ENCODE measurements at places on chromosomes 3 and 15.

DNA sequence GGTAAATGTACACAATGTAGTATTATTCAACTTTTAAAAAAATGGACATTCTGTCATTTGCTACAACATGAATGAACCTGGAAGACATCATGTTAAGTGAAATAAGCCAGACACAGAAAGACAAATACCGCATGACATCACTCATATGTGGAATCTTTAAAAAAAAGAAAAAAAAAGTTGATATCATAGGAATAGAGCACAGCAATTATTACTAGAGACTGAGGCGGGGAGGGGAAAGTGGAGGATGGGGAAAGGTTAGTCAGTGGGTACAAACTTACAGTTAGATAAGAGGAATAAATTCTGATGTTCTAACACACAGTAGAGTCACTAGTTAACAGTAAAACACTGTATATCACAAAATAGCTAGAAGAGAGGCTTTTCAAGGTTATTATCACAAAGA is 22.2 kb downstream of the RYK start:
- DNase-seq, result no peak

DNA sequence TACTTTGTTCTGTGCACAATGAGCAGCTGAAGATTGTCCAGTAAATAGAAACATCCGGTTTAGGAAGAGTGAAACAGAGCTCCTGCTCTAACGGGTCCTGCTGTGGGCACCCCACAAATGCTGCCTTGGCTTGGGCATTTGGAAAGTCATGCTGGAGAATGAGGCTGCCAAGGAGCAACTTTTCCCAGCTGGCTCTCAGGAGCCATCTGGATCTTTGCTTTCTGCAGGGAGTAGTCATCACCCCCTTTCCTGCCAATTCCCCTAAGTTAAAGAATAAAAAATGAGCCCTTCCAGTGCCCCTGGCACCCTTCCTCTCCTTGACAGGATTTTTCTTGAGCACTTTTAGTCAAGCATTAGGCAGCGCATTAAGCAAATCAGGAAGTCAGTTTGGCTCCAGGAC is 90.0 kb downstream of the FAM43A start:
- no peak for DNase-seq

DNA sequence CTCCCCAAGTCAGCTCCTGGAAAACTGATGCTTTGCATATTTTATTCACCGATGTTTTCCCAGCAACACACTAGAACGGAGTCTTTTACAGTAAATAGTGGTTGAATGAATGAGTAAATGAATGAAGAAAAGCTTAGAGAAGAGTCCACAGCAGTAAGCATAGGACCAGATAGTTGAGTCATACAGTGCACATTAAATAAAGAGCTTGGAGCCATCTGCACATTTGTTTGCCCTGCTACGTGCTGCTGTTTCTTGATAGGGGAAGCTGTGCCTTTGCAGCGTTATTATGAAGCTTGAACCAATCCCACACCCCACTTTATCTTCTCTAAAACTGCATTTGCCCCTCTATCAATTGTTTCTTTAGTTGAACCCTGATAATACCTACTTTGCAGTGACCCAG is 1.2 kb downstream of the FAM98B start:
- DNase-seq, result no peak

DNA sequence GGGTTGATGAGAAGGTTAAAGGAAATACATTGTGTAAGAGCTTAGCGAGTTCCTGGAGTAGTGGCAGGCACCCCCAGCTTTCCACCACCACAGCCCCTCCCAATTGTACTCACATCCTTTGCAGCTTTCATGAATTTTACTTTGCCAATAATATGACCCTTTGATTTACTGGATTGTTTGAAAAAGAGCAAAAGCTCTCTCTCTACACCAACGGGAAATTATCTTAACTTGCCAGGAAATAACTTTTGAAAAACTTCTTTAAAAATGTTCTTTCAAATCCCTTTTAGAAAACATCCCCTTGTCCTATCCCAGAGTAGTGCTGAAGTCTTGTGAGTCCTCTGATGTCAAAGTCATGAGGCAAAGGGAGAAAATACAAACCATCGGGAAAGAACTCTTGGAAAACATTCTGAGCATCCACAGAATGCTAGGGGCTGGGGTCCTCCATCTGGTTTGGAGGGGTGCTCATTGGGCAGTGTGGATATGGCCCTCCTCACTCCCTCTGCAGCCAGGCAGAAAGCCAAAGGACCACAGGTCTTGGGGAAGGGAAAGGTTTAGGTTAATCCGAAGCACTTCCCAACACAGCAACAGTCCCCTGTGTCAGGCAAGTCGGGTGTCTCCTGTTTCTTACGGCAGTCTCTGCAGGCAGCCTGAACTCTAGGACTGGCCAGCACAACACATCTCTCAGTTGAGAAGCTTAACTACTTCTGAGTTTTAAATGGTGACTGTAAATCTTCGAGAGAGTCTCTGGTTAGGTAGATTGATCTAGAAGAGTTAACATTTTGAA is 36.5 kb downstream of the BOC start:
- no peak for DNase-seq

GRCh38 chr3:145197051-145197820 is 963.7 kb downstream of the PLOD2 start:
- DNase-seq, result no peak

- DNase-seq, result no peak
These were observed 312.5 kb downstream of the SHQ1 start for GRCh38 chr3:72535772-72536171.

GRCh38 chr3:5799398-5799797 is 611.9 kb downstream of the EDEM1 start:
- no peak for DNase-seq

- no peak for DNase-seq
These were observed 28.8 kb downstream of the CDIN1 start for GRCh38 chr15:36608180-36608579.

- DNase-seq, result no peak
These were observed 17.5 kb downstream of the AQR start for GRCh38 chr15:34951993-34952392.

GRCh38 chr3:20083253-20083652 is 43.0 kb downstream of the KAT2B start:
- no peak for DNase-seq

DNA sequence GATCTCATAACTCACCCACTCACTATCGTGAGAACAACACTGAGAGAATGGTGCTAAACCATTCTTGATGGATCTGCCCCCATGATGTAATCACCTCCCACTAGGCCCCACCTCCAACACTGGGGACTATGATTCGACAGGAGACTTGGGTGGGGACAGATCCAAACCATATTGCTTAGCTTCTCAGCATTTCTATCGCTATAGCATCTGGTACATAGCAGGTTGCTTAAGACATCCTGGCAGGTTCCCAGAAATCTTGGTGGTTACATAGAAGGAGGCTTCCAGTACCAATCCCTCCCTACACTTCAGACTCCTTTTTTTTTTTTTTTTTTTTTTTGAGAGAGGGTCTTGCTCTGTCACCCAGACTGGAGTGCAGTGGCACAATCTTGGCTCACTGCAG is 487.8 kb downstream of the EDEM1 start:
- no peak for DNase-seq

DNA sequence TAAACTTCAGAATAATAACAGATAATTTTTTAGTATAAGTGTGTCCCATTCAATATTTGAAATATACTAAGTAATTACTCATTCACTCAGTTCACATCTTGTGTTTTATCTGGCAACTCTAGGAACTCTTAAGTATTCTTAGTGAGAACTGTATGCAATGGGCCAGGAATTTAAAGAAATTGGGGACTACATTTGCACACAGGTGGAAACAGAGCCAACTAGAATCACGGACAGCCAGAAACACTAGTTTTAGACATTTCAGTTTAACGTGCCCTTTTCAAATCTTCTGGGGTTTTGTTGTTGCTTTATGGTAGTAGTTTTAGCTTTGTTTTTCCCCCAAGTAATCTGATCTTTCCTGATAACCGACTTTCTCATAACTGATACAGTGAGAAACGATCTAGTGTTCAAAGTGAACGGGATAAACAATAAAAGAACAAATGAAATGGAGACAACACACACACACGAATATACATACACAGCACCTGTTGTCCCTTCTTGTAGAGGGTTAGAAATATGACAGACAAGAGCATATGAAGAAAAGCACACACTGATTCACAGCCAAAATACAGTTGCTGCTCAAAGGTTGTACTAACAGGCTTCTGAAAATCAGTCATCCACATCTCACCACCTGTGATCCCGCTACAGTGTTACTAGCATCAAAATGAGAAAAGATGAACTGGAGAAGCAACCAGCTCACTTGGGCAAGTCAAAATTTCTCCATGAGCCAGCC is 167.0 kb downstream of the FMN1 start:
- no peak for DNase-seq

- no peak for DNase-seq
These were observed 60.6 kb downstream of the FGD5 start for GRCh38 chr3:14879211-14879874.

GRCh38 chr15:48630245-48630644 is 15.3 kb downstream of the FBN1 start:
- DNase-seq, result no peak

DNA sequence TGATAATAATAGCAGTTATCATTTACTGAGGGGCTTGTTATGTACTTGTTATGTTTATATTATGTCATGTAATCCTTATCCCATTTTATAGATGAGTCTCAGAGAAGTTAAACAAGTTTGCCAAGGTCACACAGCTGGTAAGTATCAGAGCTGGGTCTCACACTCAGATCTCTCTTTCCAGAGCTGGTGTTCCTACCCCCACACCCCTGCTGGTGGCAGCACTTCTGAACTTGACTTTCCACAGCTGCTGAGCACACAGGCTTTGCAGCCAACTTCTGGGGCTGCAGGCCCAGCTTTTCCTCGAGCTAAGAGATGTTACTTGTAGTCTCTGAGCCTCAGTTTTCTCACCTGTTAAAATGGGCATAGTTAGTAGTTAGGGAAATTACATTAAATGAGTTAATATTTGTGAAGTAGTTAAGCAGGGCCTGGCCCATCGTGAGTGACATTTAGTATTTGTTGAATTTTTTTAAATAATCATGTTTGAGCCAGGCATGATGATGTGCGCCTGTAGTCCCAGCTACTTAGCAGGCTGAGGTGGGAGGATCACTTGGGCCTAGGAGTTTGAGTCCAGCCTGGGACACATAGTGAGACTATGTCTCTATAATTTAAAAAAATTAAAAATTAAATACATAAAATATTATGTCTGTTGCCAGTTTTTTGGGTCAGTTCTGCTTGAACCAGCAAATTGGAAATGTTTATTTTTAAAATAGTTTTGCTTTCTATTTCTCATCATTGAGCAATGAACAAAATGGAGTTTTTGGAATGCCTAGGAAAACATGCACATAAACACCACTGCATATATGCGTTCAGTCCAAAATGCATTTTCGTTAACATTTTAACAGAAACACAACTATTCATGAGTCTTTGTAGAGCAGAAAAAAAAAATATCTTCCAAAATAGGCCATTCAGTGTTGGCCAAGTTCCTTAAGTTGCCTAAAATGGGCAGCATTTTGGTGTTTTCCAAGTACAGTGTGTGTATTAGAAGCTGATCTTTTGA is 87.3 kb downstream of the SMAD6 start:
- DNase-seq, result peak; percentile 8

DNA sequence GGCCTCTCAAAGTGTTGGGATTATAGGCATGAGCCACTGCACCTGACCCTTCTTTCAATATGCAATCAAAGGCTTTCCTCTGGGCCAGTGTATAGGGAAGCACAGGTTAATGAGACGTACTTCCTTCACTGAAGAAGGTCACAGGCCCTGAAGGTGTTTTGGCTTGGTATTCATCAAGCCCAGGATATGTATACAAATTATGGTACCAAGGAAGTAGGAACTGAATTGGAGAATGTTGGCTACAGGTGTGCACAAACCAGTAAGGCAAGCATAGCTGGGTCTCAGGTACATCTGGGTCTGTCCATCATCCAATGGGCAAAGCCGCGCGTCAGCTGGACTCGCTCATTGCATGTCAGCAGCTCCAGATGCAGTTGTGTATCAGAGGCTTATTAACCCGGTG is 237.9 kb downstream of the ADAMTS17 start:
- no peak for DNase-seq

- no peak for DNase-seq
These were observed 14.3 kb upstream of the SRP14 start for GRCh38 chr15:40053079-40053830.

- peak; percentile 53 for DNase-seq
These were observed at the start of gene PEX5L for GRCh38 chr3:180036671-180037455. PEX5L (minus strand) TSS chr3:180036937; CDS start chr3:180036599, 338 bp downstream.

DNA sequence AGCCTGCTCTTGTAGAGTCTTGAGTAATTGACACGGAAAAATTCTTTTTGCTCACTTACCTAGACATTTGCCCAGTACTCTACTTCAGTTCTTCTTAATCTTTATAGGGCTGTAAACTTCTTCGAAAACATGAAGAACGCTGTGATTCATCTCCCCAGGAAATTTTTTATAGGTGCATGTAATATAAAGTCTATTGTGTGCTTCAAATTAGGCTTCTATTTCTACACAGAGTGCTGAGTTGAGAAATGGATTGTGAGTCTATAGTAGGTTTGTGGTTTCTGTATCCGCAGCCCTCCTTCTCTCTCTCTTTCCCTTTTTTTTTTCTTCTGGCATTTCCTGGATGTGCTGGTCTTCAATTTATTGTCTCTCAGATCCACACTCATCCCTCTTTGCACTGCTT is 183.3 kb upstream of the DCBLD2 start:
- DNase-seq, result no peak

GRCh38 chr3:15223685-15224572 is 17.9 kb downstream of the CAPN7 start:
- DNase-seq, result no peak

- DNase-seq, result peak; percentile 33
These were observed 3.8 kb upstream of the GABPB1 start for GRCh38 chr15:50358845-50359244.

DNA sequence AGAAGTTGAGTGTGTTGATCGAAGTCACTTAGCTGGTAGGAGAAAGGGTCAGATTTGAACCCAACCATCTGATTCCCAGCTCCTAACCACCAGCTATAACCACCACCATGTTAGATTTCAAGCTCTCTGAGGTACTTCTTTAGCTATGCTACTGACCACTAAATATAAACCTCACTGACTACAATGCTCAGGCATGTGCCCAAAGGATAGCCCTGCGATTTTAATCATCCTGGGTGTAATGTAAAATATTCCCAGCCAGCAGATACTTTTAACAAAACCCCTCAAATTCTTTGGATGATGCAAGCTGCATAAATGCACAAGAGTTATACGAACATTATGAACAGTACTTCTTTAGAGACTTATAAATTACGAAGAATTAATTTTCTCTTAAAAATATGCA is 115.2 kb upstream of the TSC22D2 start:
- DNase-seq, result no peak

DNA sequence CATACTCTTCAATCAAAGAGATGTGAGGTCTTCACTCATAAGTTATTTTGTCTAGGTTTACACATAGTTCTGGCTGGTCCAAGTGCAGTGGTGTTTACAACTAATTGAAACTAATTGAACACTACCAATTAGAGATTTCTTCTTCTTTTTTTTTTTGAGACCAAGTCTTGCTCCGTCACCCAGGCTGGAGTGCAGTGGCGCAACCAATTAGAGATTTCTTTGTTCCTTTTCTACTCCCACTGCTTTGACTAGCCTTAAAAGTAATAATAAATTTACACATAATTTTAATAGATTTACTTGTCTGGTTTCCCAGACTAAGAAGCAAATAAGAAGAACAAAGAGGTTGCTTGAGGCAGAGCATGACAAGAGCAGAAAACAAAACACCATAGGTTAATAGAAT is 6.7 kb upstream of the DENND6A start:
- DNase-seq, result no peak

Data from activated naive CD8-positive, alpha-beta T cell treated with anti-CD3 and anti-CD28 coated beads, Interleukin-2, amount 50 U/mL, for 24 hours (primary cell).